ENCODE measurements at places on chromosomes 16 and 17.

GRCh38 chr16:30040221-30040620 is 9.2 kb upstream of the TLCD3B start:
- no peak for DNase-seq

DNA sequence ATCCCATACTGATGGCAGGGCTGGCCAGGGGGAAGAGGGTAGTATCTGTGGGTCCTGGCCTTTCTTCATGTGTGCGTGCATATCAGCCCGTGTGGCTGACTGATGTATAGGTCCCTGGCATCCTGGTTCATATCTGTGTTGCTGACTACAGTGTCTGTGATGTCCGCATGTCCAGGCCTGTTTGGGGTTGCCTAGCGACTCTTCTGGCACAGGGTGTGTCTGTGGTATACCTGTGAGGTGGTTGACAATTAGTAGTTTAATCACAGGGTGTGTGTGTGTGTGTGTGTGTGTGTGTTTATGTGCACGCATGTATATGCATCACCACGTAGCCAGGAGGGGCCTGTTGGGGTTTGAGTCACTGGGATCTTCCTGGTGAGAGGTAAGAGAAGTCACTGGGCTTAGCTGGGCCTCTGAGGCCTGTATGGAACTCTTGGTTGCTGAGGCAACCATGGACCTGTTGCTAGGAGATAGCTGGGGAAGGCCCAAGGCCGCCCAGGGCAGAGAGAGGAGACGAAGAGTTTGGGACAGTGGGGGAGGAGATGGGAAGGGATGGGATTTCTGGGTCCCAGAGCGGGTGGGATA is 603 bp upstream of the TMEM95 start:
- DNase-seq, result peak; percentile 28

DNA sequence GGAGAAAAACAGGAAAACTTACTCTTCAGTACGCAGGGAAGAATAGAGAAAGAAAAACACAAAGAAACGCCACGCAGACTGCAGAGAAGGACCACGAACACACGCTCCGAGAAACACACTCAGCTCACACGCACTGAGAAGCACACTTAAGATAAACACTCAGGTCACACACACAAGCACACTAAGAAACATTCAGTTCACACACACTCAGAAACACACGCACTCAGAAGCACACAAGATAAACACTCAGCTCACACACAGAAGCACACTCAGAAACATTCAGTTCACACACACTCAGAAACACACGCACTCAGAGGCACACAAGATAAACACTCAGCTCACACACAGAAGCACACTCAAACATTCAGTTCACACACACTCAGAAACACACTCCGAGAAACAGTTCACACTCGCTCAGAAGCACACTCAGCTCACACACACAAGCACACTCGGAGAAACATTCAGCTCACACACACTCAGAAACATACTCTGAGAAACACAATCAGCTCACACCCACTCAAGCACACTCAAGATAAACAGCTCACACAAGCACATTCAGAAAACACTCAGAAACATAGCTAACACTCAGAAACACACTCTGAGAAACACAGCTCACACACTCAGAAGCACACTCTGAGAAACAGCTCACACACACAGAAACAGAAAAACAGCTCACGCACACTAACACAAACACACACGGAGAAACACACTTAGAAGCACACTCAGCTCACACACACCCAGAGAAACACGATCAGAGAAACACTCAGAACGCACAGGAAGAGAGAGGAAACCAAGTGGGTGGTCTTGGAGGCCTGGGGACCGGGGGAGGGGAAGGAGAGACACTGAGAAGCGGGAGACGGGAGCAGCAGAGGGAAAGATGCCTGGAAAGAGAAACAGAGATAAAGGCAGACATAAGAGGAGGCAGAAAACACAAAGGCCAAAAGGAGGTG is 908 bp downstream of the TMEM98 start:
- DNase-seq, result no peak

DNA sequence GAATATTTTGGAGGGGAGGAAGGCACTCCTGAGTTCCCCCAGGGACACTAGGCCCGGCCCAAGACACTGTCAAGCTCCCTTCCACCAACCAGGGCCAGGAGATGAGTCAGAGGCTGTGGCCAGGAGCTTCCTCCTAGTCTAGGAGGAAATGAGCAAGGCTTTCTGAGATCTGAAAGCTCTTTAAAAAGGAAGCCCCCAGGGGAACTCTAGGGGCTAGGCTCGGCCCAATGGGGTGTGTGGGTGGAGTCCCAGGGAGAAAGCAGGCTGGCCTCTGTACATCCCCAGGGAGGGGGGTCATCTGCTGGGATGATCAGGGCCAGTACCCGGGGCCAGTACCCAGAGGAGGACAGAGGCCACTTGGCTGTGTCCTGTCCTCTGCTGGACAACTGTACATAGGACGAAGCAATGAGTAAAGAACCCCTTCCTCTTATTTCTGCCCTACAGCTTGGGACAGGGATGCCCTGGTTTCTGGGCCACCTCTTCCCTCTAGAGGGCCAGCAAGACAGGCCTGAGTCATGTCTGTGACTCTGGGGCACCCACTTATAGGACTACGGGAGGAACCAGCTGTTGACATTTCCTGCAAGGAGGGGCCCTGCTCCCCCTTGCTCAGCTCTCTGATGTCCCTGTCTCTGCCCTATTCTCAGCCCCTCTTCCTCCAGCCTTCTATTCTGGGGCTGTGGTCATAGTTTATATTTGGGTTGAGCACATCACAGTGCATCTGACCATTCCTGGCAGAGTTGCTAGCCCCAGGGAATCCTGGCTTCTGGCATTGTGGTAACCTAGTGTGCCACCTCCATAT is 2.7 kb downstream of the FHOD1 start:
- peak; percentile 85 for DNase-seq

GRCh38 chr17:77744066-77744988 is 214.2 kb upstream of the TNRC6C start:
- DNase-seq, result no peak

DNA sequence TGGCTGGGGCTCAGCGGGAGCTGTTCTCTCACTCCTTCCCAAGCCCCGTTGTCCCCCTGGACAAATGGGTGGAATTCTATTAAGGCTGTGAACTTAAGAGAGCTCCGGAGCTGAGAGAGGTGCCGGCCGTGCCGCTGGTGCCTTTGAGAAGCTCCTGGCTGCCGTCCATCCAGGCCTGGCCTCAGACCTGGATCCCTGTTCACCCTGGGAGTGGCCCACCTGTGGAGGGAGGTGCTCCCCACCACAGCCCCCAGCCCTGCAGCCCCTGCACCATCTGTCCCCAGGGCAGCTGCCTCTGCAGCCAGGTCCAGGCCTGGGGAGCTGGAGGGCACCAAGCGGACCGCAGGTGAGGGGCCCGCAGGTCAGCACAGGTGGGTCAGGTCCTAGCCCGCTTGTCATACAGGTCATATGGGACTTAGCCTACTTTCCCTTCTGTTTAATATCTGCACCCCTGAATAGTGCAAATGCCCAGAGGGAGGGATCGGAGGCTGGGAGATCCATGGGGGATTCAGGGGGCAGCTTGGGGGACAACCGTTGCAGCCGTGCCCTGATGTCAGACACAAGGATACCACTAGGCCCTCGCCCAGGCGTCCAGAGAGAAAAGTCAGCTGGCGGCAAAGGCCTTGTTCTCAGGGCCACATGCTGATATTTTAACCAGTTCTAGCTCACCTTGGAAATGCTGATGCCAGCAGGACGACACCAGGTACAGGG is 15.2 kb upstream of the METRNL start:
- no peak for DNase-seq

GRCh38 chr16:74991593-74992403 is 6.9 kb upstream of the WDR59 start:
- no peak for DNase-seq

GRCh38 chr17:68789203-68789962 is 165.8 kb downstream of the ABCA8 start:
- no peak for DNase-seq

GRCh38 chr17:34758718-34759117 is 179.3 kb downstream of the TMEM132E start:
- DNase-seq, result no peak

GRCh38 chr17:68184141-68184571 is 63.7 kb upstream of the AMZ2 start:
- no peak for DNase-seq

DNA sequence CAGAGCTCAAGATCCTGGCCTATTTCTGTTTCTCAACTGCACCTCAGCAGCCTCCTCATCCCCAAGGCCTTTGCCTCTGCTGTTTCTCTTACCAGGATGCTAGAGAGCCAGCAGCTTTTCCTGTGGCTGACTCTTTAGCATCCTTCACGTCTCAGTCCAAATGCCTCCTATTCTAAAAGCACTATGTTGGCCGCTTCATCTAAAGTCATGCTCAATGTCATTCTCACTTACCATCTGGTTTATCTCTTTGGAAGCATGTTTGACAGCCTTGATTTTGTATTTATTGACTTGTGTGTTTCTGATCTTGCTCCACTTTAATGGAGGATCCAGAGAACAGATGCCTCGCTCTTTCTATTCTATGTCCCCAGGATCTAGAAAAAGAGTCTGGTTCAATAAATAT is 351.8 kb upstream of the CDH11 start:
- no peak for DNase-seq

GRCh38 chr17:8079291-8080207 is 8.0 kb downstream of the ALOX12B start:
- peak; percentile 84 for DNase-seq

DNA sequence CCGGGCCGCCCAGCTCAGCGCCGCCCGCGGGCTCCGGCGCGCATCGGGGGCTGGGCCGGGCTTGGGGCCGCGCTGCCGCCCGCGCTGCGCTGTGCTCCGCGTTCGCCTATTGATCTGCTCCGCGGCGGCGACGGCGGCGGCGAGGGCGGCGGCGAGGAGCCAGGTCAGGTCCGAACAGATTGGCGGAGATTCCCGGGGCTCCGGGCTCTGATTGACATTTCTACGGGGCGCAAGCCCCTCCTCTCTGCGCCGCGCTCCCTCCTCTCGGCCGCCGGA is 559 bp downstream of the IRX3 start:
- DNase-seq, result no peak

DNA sequence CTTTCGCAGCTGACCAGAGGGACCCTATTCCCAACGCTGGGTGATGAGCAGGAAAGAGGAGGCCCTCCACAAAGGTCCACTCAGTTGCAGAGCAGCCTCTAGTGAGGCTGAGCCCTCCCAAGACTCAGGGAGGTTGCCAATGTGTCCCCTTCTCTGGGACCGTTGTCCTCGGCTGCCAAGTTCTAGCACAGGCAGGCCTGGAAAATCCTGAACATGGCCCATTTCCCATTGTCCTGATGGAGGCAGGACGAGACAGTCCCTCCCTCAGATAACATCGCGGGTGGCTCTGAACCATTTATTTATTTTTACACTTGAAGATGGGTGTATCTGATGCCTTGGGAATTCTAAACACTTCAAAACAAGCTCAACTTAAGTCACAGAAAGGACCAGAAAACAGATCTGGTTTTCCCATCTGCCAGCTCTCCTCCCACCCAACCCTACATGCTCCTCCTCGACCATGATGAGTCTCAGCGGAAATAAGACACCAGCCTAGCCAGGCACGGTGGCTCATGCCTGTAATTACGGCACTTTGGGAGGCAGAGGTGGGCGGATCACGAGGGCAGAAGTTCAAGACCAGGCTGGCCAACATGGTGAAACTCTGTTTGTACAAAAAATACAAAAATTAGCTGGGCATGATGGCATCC is 12.8 kb downstream of the CDIP1 start:
- DNase-seq, result no peak

GRCh38 chr17:49873466-49873865 is 25.6 kb upstream of the TAC4 start:
- DNase-seq, result no peak

GRCh38 chr17:49939318-49939717 is 29.7 kb upstream of the DLX4 start:
- no peak for DNase-seq

DNA sequence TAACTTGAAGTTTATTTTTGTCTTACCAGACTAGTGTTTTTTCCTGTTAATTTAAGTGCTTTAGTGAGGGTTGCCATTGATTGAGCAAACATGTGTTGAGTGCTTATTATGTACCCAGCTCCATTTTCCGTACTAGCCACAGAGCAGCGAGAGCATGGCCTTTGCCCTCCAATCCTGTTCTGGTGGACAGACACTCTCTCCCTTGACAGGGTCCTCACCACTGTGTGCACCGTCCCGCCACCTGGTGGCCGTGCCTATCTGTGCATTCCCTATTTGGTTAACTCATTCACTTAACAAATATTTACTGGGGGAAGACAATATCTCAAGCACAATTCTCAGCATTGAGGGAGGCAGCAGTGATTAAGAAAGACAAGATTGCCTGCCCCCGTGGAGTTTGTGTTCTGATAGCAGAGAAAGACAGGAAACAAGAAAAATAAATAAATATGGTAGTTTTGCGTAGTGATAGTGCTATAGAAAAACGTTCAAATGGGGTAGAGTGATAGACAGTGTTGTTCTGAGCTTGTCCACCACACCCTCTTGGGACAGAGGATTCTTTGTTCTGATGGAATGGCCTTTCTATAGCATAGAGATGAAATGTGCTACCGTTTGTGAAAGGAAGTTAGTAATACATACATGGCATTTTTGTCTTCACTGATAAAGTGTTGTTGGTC is 13.0 kb downstream of the CDH13 start:
- DNase-seq, result peak; percentile 58

- DNase-seq, result no peak
Measured at GRCh38 chr16:78950768-78951167, 649.8 kb downstream of the MAF start.

DNA sequence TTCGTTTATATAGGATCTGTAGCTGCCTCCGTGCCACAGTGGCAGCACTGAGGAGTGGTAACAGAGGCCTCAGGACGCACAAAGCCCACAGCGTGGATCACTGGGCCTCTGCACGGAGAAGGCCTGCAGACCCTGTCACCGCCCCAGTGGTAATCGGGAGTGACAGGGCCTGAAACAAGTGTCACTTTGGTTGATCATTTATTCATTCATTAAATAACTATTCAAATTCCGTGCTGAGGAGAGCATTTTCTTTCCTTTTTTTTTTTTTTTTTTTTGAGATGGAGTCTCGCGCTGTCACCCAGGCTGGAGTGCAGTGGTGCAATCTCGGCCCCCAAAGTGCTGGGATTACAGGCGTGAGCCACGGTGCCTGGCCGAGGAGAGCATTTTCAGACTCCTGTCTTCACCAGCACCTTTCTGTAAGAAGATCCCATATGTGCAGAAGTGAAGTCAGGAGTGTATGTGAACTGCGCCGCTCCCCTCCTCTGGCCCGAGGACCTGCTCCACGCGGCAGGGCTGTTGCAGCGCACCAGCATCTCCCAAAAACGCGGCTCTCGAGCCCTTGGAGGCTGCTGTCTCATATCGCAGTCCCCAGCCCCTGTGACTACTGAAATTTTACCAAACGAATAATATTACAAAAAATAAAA is 44.9 kb upstream of the TRAP1 start:
- DNase-seq, result no peak

DNA sequence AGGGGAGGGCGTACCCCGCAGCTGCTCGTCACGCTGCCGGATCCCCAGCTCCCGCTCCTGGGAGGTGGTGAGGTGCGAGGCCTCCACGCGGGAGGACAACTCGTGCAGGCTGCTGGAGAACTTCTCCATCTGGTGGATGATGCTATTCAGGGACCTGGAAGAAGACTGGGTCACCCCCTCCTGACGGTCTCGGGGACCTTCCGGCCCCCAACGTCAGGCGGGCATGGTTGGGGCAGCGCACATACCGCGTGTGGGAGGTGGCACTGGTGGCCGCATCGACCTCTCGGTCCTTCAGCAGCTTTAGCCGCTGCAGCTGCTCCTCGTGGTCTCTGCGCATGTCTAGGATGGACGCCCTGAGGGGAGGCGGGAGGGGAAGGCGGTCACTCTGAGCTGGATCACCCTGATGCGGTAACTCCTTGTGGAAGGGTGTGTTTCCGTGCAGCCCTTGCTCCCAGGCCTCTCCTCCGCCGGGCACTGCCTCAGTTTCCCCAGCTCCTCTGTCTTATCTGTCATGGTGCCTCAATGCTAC is 13.3 kb upstream of the MRPL38 start:
- DNase-seq, result no peak

GRCh38 chr17:61429274-61429673 is 22.9 kb upstream of the TBX4 start:
- DNase-seq, result no peak
